CD4-positive, alpha-beta T cell treated with Interleukin-2 at 100 ng/mL for 4 hours (primary cell): ENCODE measurements at places on chromosomes 7 and 10.

DNA sequence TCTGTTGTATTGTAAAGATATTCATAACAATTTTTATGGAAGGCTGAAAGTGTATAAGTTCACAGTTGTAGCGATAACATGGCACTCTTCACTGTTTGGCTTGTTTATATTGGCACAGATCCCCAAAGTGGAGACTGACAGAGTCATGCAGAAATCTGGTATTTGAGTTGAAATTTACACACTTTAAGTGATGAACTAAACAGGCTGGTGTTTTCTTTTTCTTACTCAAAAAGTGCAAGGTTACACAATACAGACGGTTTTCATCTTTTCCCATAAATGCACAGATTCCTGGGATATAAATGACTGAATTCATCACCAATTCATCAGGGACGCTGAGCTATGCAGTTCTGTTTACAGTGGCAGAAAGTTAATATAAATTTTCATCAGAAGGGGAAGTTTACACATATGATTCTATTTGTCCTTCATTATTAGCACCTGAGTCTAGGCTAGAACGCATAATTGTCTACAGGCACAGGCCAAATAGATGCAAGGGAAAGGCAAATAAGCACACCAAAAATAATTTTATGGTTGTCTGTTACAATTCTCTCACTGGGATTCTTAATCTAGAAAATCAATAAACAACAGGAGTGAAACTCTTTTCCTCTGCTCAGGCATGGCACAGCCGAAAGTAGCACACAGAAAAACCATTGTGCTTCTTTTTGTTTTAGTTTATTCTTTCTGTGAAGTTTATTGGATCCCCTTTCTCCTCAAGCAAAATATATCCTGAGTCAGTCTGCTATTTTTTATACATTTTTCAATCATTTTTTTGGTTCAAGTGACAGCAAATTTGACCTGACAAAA lies 88.0 kb downstream of the FOXP2 start:
- DNase-seq: no peak

GRCh38 chr7:139680676-139681462 lies 96.9 kb downstream of the HIPK2 start:
- peak; percentile 58 for DNase-seq

- peak; percentile 74 for DNase-seq
These were observed 589 bp downstream of the LDB1 start for GRCh38 chr10:102119417-102120141.

GRCh38 chr10:114698271-114699061 lies 40.4 kb upstream of the ABLIM1 start:
- no peak for DNase-seq

DNA sequence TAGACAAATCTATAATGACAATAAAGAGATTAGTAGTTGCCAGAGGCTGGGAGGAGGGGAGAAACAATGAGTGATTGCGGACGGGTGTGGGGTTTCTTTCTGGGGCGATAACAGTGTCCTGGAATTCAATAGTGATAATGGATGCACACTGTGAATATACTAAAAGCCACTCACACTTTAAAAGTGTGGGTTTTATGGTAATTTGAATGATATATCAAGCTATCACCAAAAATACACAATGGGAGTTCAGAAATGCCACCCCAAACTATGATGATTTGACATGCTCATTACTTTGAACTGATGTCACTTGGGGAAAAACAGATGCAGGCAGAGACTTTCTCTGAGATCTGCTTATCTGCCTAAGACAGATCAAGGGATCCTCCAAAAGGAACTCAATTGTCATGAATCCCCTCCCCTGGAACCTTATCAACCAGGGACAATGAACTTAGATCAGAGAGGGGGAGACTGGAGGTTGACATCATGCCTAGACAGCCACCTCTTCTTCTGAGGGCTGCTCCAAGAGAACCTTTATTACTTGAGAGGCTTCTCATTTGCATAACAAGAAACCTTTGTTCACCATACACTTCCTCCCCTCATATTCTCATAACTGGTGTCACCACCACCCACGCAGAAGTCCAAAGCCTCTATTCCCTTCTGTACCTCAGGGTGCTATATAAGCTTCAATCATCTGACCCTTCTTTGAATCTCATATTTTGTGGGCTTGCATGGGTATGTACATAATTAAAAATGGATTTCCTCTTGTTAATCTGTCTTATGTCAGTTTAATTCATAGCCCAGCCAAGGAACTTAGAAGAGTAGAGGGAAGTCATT lies 14.8 kb upstream of the ZC3HAV1 start:
- DNase-seq: no peak

DNA sequence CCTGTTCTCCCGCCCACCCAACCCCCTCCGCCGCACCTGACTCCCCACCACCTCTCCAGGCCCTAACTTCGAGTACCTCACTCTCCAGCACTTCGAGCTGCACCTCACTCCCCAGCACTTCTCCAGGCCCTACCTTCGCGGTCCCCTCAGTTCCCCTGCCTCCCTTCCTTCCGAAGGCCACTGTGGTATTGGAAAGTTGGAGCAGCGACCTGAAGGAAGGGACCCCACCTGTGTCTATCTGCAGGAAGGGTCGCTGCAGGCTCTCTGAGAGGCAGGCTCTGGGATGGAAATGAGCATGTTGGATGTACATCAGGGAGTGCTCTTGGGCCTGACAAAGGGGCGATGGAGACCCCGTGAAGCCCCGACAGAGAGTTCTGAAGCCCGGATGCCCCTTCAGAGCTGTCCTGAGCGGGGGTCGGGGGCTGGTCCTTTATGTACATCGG lies 122.2 kb downstream of the PRKAG2 start:
- DNase-seq: no peak

DNA sequence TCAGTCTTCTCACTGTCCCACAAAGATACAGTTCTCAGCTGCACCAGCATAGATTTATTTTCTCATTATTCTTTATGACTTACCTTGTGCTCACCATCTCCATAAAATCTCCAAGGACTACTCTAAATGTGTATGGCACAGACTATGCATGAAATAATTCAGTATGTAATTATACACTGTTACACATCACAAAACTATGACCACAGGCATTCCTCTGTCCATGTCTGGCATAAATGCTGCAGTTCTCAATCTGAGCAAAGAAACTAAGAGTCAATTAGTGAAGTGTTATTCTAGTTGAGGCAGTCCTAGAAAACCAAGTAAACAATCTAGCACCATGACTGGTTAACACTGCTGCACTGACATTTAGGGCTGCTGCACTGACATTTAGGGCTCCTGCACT lies 2.7 kb downstream of the CYCS start:
- no peak for DNase-seq

GRCh38 chr7:138796038-138796615 lies 1.7 kb upstream of the TMEM213 start:
- no peak for DNase-seq

DNA sequence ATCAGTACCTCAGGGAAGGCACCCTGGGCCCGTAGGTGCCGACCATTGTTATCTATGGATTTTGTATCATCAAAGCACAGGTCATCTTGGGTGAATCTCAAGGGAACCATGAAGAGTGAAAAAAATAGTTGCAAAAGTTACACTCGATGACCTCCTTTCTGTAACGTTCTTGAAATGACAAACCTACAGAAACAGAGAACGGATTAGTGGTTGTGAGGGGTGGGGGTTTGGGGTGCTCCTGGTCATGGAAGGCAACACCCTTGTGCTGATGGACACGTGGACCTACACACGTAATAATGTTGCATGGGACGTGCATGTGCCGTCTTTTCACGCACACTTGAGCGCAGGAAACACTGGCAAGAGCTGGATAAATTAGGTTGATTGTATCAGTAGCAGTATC lies 655.9 kb downstream of the SDK1 start:
- DNase-seq: no peak

- peak; percentile 41 for DNase-seq
These were observed 51.4 kb upstream of the SMNDC1 start for GRCh38 chr10:110355922-110356627.

DNA sequence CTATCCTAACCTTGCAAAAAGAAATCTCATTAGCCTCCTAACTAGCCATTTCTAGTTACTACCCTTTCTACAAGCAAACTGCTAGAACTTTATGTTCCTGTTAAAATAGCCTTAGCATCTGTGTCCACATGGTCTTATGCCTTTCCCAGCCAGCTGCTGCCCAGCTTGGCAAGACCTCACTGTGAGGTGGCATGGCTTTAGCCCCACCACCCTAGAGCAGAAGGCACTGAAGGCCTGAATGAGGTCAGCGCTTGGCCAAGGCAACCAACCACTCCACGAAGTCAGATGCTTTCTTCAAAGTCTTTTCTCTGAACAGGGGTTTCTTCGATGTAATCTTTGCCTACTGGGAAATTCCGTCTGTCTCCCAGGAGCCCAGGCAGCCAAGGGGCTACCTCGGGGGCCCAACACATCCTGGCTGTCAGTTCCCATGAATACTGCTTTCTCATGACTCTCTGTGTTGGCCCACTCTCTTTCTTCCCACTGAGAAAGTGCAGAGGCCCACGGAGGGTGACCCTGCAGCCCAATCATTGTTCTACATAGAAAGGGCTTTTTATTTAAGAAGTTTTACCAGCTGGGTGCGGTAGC lies 41.6 kb downstream of the POLR3A start:
- no peak for DNase-seq

- DNase-seq: no peak
These were observed 85.7 kb downstream of the GLI3 start for GRCh38 chr7:42151309-42151708.

GRCh38 chr10:131003455-131003854 lies 308.1 kb downstream of the TCERG1L start:
- DNase-seq: no peak

GRCh38 chr7:101650579-101651081 lies 21.5 kb upstream of the MYL10 start:
- no peak for DNase-seq

DNA sequence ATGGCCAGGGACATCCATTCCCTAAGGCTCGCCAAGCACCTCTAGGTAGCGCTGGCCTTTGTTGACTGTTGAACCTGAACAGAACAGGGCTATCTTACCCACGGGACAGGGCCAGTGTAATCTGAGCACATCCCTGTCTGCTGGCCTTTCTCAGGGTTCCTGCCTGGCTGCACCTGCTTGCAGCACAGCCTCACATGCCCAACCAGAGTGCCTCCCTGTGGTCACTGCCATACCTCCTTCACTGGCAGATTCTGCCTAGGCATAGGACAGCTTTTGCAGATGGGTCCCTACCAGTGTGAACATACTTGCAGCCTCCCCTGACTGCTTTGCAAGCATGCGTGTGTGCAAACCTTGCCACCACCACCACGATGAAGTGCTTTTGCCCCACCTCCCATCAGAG lies 15.8 kb upstream of the LIPN start:
- no peak for DNase-seq

DNA sequence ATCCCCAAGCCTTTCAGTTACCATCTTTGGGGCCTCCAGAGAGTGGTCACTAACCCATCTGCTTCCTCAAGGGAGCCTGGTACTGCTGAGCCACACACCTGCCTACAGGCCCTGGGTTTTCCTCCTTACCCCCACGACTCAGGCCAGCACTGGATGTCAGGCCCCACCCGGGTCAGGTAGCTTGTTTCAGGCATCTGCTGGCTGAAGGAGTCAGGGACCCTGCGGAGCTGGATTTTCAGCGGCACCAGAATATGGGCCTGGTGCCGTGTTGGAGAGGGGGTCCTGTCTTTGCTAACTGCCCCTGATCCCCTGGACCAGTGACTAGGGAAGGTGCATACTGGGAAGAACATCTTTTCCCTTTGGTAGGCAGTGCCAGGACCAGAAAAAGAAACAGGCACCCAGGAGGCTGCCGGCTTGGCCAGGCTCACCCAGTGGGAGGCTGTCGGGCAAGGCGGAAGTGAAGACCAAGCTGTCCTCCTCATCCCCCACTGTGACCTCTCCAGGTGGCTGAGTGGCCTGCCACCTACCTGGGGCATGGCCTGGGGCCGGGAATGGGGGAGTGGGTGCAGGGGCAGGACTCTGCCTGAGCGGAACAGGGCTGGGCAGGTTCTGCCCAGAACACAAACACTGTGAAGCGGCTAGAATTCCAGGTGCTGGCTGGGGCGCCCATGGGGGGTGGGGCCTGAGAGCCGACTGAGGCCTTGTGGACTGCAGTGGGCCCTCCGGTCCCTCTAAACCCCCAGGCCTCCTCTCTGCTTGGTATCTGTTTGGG lies 12.4 kb upstream of the SAMD8 start:
- DNase-seq: no peak

- DNase-seq: no peak
These were observed 312.7 kb upstream of the SP8 start for GRCh38 chr7:21099432-21099831.

- DNase-seq: no peak
These were observed 9.8 kb upstream of the ORC5 start for GRCh38 chr7:104217620-104218019.

DNA sequence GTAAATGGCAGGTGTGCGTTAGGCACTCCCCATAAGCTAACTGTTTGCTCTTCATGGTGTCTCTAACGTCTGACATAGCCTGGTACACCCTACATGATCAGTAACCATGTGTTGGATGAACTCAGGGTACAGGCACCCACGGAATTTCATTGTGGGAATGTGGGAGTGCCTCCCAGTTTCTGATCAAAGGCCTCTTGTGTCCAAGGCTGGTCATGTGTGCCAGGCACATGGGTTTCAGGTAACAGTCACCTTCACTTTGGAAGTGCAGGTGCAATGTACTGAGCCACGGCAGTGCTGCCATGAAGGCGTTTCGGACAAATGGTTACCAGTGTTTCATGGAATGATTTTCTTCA lies 298.3 kb downstream of the DNAJB6 start:
- no peak for DNase-seq

- DNase-seq: no peak
These were observed 314.8 kb downstream of the POM121L12 start for GRCh38 chr7:53350241-53350640.

GRCh38 chr10:119602241-119603095 lies 5.7 kb upstream of the TIAL1 start:
- peak; percentile 44 for DNase-seq

- peak; percentile 37 for DNase-seq
These were observed 70.7 kb downstream of the CABCOCO1 start for GRCh38 chr10:61733358-61733940.

- DNase-seq: no peak
These were observed 87.5 kb downstream of the GSAP start for GRCh38 chr7:77328669-77329068.

DNA sequence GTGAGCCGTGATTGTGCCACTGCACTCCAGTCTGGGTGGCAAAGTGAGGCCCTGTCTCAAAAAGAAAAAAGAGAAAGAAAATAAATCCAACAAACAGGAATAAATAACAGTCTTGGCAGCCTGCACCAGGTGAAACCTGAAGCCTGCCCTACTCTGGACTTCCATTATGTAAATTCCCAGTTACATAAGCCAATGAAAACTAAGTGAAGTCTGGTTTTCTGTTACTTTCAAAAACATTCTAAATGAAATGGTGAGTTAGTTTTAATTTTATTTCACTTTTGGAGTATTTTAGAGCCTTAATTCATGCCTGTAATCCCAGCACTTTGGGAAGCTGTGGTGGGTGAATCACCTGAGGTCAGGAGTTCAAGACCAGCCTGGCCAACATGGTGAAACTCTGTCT lies 22.5 kb upstream of the HIBADH start:
- no peak for DNase-seq
